KBM-7 (cell line): ENCODE measurements at places on chromosomes 4 and X.

- peak; percentile 23 for DNase-seq
Observed at GRCh38 chrX:85052636-85053343, 49.1 kb downstream of the APOOL start.

GRCh38 chr4:55554453-55555030, 7.8 kb upstream of the CLOCK start:
- no peak for DNase-seq

- no peak for DNase-seq
Observed at GRCh38 chrX:131595120-131595519, 51.2 kb downstream of the OR13H1 start.

- DNase-seq: no peak
Observed at GRCh38 chr4:7788694-7789425, 150.8 kb downstream of the AFAP1 start.

DNA sequence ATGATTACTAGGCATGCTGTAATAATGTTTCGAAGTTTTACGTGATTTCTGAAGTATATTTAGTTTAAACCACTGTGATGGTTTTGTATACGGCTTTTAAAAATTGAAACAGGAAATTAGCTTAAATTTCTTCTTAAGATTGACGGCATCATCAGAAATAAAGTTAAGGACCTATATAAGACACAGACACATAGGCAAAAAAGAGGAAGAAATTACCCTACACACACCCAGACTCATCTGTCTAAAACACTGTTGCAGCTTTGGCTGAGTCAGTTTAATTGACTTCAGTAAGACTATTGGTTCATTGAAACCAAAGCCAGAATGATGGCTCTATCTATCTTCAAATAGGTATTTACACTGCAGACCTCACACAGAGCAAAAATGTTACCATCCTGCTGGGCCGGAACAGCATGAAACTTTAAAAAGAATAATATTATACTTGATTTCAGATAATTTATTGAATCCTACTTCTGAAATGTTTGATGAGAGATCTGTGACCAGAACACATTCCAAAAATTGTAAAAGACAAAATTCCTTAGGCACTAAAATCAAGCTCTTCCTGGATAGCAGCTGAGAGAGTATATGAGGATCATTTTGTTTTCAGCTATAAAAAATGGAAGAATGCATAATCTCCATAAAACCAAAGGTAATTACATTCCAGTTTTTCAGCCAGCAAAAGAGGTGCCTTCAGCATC, 4.5 kb downstream of the HHIP start:
- no peak for DNase-seq

GRCh38 chr4:37650481-37650880, 35.7 kb downstream of the RELL1 start:
- peak; percentile 41 for DNase-seq

GRCh38 chrX:5823903-5824302, 404.8 kb downstream of the NLGN4X start:
- DNase-seq: no peak

GRCh38 chr4:52704661-52705060, 45.6 kb upstream of the USP46 start:
- no peak for DNase-seq

- no peak for DNase-seq
Observed at GRCh38 chr4:82138374-82138773, 235.4 kb downstream of the HNRNPD start.

DNA sequence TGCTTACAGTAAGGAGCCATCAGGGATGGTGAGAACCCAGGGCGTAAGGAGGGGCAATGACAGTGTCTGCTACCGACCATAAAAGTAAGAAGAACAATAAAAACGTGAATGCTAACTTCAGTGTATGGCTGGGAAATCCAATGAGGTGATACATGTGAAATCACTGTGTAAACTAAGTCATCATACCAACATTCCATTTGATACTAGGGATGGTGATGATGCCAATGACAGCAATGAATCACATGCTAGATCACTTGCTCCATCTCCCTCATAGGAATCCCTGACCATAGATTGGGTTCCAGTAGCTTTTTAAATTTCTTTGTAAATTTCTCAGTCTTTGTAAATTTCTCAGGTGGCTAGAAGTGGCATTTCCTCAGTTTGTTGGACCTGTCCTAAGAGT, 146.3 kb downstream of the SMIM20 start:
- DNase-seq: no peak

DNA sequence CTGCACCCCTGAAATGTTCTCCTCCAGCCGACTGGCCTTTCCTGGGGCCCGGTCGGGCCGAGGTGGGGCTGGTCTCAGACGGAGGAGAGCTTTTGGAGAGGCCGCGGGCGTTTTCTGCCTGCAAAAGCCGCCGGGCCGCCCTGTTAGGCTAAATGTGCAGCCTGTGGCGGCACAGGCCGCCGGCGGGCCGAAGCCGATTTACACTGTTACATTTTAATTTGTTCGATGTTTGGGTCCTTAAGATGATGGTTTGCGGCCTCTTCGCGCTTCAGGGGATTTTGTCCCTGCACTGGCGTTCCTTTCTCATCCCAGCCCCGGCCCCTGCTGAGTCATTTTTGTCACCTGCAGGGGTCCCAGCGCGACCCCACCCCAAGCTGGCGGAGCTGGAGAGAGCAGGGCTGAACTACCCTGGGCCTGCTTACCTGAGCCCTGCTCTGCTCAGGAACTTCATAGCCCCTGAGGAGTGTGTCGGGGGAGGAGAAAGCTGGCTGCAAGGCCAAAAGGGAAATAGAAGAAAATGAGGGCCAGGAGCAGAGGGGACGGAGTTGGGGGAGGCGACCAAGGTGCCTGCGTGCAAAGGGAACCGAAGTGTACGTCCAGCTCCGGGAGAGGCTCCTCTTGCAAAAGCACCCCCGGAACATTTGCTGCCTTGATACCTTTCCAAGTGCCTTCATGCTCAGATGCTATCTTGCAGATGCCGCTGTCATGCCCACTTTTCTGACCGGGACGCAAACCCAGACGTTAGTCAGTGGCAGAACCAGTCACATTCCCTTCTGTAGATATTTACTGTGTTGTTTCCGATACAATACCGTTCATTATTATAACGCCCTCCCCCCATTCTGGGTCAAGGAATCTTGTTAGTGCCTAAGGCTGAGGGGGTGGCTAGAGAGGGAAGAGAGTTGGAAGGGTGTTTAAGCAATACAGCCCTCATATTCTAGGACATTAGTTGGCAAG, 977 bp upstream of the RBBP7 start:
- DNase-seq: peak; percentile 77

DNA sequence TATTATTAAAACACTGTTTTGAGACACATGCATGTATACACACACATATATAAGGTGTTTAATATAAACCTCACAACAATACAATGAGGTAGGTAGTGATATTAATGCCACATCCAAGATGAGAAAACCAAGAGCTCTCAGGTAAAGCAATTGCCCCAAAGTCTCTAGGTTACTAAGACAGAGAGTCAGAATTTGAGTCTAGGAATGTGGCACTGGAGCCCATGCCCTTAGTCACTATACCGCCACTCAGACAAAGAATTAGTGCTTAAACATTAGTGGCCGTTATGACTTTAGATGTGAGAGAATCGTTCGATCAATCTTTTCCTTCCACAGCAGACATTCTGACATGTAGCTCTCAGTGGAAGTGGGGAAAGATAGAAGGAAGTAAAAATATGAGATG, 108.2 kb upstream of the ACSL4 start:
- DNase-seq: no peak

DNA sequence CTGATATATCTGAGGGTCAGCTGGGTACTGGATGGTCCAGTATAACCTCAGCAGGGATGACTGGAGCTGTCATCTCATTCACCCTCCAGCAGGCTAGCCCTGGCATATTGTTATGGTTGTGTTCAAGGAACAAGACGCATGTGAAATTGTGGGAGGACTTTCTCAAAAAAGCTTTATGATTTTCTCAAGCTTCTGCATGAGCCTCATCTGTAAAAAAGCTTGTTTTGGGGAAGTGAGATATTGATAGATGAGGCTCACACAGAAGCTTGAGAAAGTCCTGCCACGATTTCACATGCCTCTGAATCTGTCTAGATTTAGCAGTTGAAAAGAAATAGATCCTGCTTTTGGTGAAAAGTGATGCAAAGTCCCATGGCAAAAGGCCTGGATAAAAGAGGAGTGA, 93.4 kb downstream of the SPCS3 start:
- no peak for DNase-seq

- no peak for DNase-seq
Observed at GRCh38 chr4:1856943-1857699, 1.2 kb upstream of the LETM1 start.

GRCh38 chr4:47468706-47469365, 5.3 kb upstream of the COMMD8 start:
- DNase-seq: no peak

- no peak for DNase-seq
Observed at GRCh38 chrX:42459735-42460134, 318.2 kb downstream of the PPP1R2C start.

DNA sequence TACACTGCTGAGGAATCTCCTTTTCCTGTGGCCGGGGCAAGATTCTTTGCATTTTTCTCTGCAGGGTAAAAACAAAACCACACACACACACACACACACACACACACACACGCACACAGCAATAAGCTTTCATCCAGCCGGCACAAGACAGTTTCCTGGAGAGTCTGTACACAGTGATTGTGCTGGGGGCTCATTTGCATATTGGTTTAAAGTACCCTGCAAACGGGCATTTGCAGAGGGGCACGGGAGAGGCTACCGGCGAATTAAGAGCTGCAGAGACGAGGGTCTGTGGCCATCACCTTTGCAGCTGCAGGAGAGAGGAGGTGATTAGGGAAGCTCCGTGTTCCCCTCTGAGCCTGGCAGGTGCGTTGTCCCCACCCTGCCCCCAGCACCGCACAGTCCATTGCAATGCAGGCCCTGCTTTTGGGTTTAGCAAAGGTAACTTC, 219.9 kb downstream of the SHOX start:
- no peak for DNase-seq

DNA sequence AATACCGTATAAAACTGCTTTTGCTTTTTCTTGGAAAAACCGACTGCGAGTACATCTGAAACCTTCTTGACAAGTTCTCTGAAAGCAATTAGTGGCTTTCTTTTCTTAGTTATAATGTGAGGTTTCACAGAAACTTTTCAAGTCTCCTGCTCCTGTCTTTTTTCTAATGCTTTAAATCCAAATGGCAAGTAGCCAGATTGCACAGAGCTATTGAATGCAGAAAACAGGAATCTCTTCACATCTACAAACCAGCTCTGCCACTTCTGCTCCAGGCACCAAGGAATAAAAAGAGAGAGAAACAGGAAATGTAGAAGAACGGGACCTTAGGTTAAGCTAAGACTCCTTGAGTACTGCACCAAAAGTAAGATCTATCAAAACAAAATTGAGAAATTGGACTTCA, 267.3 kb upstream of the TET2 start:
- DNase-seq: peak; percentile 91

DNA sequence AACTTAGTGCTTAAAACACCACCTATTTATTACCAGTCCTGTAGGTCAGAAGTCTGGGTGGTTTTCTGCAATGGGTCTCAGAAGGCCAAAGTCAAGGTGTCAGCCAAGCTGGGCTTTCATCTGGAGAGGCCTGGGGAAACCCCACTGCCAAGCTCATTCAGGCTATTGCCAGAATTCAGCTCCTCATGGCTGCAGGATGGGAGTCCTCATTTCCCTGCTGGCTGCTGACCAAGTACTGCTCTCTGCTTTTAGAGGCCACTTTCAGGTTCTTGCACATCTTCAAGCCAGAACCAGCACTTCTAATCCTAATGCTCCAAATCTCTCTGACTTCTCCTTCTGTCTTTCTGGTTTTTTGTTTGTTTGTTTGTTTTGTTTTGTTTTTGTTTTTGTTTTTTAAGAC, 109.3 kb downstream of the BCOR start:
- no peak for DNase-seq

DNA sequence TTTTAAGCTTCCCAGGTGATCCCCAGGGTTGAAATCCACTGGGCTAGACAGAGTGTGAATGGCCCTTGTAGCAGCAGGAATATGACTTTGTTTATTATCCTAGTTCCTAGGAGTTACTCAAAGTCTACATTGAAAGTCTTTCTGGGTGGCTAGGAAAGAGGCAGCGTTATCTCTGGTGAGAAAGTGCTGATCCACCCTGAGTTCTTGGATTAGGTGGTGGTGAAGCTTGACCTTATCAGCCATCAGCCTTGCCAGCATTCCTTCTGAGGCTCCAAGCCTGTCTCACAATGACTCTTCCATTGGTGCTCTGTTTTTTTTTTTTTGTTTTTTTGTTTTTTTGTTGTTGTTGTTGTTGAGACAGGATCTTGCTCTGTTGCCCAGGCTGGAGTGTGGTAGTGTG, 83.1 kb upstream of the CLCN4 start:
- DNase-seq: no peak

DNA sequence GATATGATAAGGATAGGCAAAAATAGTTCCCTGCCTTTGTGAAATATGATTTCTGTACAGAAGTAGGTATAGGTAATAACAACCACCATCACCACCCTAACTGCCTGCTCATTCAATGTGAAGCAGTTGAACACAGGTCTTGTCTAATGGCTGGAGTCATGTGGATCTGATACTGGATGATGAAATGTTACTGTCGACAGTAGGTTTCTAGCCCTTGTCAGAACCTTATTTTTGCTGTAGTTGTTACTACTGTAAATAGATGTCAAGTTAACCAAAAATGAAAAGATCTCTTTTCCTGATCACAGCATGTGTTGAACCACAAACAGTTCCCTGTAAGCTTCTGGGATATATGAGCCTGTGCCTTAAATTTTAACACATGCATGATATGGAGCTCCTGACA, 142.9 kb downstream of the FRAS1 start:
- no peak for DNase-seq

GRCh38 chr4:73732759-73733431, 7.5 kb upstream of the CXCL8 start:
- DNase-seq: no peak
